ENCODE measurements at places on chromosomes 7 and 10. TPM values are rescaled to one million over a fixed set of nuclear protein-coding genes. Genes with fewer than 3 reads are reported as not detected.

The CPED1 gene
- not detected for total RNA-seq

The NSUN5 gene
- total RNA-seq: 72.5 TPM

The PALD1 gene
- 2.1 TPM for total RNA-seq

The ACSM6 gene
- total RNA-seq: not detected

The PLA2G12B gene
- total RNA-seq: not detected

The ATG9B gene
- 7.5 TPM for total RNA-seq

- peaks cover 44% of the 10 kb centered on the region for H3K27me3 ChIP-seq
- no peaks in the 10 kb centered on the region for H3K36me3 ChIP-seq
- H3K4me3 ChIP-seq: no peak overlapping the region
- H3K27ac ChIP-seq: no peak overlapping the region
- peaks cover 3% of the 10 kb centered on the region for H3K4me1 ChIP-seq
Observed at GRCh38 chr7:28312948-28313347, 99.4 kb upstream of the CREB5 start.

- peaks cover 45% of the 10 kb centered on the region for H3K4me1 ChIP-seq
- H3K36me3 ChIP-seq: peaks cover 14% of the 10 kb centered on the region
- peak within 1 kb of the TSS; percentile 95 for H3K27ac ChIP-seq
Observed at GRCh38 chr7:74657692-74658177, at the start of gene GTF2I. Gene GTF2I (plus strand): TSS chr7:74657718. CDS start chr7:74689129, 31,411 bp downstream.

DNA sequence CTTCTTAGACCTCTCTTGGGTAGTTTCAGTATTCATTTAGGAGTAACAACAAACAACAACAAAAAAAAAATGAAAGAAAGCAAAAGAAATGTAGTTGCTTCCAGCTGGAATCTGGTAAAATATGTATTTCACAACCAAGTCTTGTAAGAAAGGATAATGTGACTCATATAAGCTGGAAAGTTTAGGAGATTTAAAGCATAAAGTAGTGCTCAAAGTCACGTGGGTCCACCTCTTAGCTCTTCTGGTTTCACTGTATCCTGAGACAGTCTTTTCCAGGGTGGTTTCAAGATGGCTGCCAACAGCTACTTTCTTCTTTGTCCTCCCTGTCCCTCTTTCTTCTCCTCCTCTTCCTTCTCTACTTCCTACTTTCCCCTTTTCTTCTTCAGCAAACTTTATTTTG, 69.5 kb upstream of the CDK13 start:
- H3K4me3 ChIP-seq: no peak overlapping the region
- H3K27me3 ChIP-seq: peaks cover 14% of the 10 kb centered on the region
- DNase-seq: no peak
- H3K27ac ChIP-seq: no peak overlapping the region

- no peaks in the 10 kb centered on the region for H3K27me3 ChIP-seq
- H3K4me3 ChIP-seq: no peak overlapping the region
- DNase-seq: no peak
- no peaks in the 10 kb centered on the region for H3K36me3 ChIP-seq
- no peaks in the 10 kb centered on the region for H3K4me1 ChIP-seq
Observed at GRCh38 chr10:47408606-47409005, 24.5 kb upstream of the ZNF488 start.

GRCh38 chr7:20293336-20293735, 37.4 kb upstream of the ITGB8 start:
- no peak for DNase-seq
- H3K4me3 ChIP-seq: no peak overlapping the region
- no peaks in the 10 kb centered on the region for H3K27me3 ChIP-seq
- H3K27ac ChIP-seq: no peak overlapping the region
- H3K4me1 ChIP-seq: no peaks in the 10 kb centered on the region
- H3K36me3 ChIP-seq: no peaks in the 10 kb centered on the region

DNA sequence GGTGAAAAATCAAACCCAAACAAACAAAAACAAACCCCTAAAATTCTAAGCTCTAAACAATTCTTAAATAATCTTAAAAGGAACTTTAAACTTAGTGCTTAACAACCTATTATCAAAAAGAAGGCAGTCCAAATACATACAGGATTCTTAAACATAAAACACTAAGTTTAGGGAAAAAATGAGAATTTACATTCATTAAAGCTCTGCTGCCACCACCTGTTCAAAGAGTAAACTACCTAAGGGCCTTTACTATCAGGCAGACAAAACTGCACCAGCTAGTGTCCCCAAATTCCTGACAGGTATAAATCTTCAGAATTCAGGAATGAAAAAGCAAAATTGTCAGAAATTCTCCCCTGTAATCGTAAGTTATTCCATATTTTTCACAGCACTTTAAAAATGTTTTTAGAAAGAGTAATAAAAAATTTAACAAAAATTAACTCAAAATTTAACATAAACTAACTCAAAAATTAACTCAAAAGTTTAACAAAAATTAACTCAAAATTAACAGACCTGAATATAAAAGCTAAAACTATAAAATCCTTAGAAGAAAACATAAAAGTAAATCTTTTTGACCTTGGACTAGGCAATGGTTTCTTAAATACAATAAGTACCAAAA, 55.1 kb downstream of the PDZD8 start:
- H3K27ac ChIP-seq: no peak overlapping the region
- peak; percentile 61 for DNase-seq
- no peaks in the 10 kb centered on the region for H3K4me1 ChIP-seq
- H3K27me3 ChIP-seq: no peaks in the 10 kb centered on the region
- H3K4me3 ChIP-seq: no peak overlapping the region

Data from activated CD4-positive, alpha-beta T cell treated with anti-CD3 and anti-CD28 coated beads, Interleukin-2, amount 10 ng/mL, durations not matched to agents 24 days and 14 days (primary cell).